ENCODE measurements at places on chromosomes 2 and 18.

- no peak for DNase-seq
Measured at GRCh38 chr2:173571021-173571821, 216.5 kb downstream of the CDCA7 start.

GRCh38 chr18:39667905-39668304 lies 2102.3 kb upstream of the CELF4 start:
- no peak for DNase-seq

GRCh38 chr2:158686210-158686691 lies 108.9 kb upstream of the DAPL1 start:
- DNase-seq: no peak

DNA sequence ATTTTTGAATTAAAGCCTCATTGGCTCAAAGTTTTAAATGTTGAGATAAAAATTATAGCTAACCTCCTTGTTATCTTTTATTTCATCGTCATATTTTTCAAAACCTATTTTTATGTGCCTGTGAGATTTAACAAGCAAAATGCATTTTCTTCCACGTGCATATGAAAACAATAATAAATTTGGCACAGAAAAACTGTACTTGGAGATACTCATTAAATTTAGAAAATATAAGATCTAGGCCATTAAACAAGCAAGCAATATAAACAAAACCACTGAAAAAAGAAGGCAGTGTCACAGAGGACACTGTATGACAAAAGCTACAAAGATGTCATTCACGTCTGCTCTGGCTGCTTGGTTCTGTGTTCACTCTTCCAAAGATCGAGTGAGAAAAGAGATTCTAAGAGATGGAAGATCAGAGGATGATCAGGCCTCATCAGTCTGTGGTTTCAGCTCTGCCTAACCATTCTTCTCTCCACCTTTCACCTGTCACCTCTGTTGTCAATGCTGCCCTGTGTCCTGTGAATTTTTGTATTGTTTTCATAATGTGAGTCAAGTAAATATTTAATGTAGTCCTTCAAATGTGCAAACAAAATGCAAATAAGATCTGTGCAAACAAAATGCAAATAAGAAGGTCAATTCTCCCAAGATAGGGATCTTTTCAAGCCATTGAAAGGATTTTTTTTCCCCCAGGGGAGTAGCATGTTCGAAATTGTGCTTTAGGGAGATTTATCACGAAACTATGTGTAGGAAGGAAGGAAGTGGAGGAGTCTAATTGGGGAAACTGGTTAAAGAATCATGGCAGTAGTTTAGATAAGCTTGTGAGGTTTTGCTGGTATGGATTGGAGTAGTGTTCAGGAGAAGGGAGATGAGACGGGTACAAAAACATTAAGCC lies 138.7 kb upstream of the RBMS1 start:
- DNase-seq: no peak

- DNase-seq: no peak
Measured at GRCh38 chr18:58158008-58158407, 114.0 kb downstream of the NEDD4L start.

- DNase-seq: no peak
Measured at GRCh38 chr18:56382541-56382940, 255.9 kb downstream of the TXNL1 start.

GRCh38 chr2:237939251-237939650 lies 27.6 kb upstream of the UBE2F start:
- DNase-seq: no peak

GRCh38 chr18:7921938-7922587 lies 354.9 kb downstream of the PTPRM start:
- DNase-seq: no peak

DNA sequence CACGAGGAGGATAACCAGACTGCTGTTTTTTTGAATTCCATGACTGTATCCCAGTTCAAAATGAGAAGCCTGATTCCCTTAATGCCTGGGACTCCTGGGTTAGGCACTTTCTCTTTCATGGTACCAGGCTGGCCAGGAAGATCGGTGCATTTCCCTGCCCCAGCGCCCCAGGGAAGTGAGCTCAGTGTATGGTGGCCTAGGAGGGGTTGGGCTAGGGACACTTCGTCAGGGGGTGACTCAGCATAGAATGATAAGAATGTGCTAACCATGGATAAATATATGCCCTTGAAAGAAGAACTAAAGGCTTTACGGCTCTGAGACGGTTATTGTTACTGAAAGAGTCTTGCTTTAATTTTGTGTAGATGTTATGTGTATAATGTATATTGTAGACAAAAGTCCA lies 27.5 kb upstream of the FAM237A start:
- no peak for DNase-seq

GRCh38 chr18:9530226-9531009 lies 55.1 kb downstream of the RALBP1 start:
- no peak for DNase-seq

DNA sequence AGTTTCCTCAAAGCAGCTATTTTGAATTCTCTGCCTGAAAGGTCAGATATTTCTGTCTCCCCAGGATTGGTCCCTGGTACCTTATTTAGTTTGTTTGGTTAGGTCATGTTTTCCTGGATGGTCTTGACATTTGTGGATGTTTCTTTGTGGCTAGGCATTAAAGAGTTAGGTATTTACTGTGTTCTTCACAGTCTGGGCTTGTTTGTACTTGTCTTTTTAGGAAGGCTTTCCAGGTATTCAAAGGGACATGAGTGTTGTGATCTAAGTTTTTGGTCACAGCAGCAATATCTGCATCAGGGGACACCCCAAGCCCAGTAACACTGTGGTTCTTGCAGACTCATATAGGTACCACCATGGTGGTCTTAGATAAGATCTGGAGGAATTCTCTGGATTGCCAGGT lies 11.8 kb downstream of the MYO3B start:
- DNase-seq: no peak

GRCh38 chr2:97670471-97670870 lies 958 bp downstream of the C2orf92 start:
- DNase-seq: no peak

GRCh38 chr2:96575785-96576456 lies 39.4 kb downstream of the ARID5A start:
- no peak for DNase-seq

DNA sequence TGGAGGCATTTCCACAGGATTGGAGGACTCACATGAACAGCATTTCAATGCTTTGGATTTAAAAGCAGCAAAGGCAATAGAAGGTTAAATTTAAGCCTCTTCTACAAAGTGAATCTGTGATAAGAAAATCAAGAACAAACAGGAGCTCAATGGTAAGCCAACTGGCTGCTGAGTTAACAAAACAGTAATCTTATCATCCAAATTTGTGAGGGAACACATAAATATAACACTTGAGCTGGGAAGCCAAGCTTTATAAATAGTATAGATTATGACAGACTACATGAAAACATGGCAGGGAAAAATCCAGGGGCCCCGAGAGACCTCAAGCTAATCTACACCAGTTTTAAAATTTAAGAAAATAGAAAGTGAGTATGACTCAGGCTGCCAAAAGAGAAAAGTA lies 108.5 kb upstream of the PGAP1 start:
- DNase-seq: no peak

DNA sequence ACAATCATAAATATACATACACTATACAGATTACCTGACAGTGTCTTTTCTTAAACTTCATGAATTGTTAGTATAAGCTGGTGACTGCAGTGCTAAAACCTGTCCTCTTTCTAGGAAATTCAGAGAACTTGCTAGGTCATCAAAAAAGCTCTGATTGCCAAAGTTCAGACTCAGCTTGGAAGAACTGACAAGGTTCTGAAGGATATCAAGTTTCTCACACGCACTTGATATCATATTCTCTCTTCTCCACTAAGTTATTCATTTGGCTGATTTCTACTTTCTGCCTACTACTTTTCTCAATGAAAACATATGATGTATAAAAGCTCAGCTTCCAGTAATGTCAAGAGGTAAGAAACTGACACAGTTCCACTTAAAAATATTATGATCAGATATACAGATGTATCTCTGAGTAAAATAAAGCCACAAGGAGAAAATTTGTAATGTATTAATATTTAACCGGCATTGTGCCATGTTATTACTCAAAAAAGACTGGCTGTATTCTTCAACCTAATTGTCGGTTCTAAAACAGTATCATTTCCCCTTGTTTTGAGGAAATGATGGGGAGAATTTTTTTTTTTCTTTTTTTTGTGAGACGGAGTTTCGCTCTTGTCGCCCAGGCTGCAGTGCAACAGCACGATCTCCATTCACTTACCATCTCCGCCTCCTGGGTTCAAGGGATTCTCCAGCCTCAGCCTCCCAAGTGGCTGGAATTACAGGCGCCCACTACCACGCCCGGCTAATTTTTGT lies 2.4 kb downstream of the OSBPL1A start:
- DNase-seq: no peak

GRCh38 chr2:39994151-39994550 lies 215.1 kb upstream of the THUMPD2 start:
- no peak for DNase-seq

- no peak for DNase-seq
Measured at GRCh38 chr2:118773826-118774225, 73.6 kb downstream of the EN1 start.

- no peak for DNase-seq
Measured at GRCh38 chr2:200442471-200442870, 67.4 kb downstream of the KCTD18 start.

Data from naive thymus-derived CD8-positive, alpha-beta T cell (primary cell).